ENCODE measurements at places on chromosomes 11 and 22.

- no peak for DNase-seq
Measured at GRCh38 chr11:122023614-122024250, 92.3 kb downstream of the BLID start.

GRCh38 chr11:57403802-57404147, 13.3 kb upstream of the PRG2 start:
- no peak for DNase-seq

GRCh38 chr11:103047837-103048236, 44.1 kb downstream of the DCUN1D5 start:
- DNase-seq: peak; percentile 22

- DNase-seq: no peak
Measured at GRCh38 chr11:126392633-126393013, 37.1 kb downstream of the ST3GAL4 start.

DNA sequence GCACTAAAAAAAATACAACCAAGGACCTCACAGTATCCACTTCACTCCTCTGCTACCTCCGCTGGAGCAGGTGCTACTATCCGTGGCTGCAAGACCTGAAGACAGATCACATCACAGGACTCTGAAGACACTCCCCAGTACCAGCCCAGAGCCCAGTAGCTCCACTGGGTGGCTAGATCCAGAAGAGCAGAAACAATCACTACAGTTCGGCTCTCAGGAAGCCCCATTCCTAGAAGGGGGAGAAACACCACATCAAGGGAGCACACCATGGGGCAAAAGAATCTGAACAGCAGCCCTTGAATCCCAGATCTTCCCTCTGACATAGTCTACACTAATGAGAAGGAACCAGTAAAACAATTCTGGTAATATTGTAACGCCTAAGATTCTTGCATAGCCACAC, 494.0 kb upstream of the FAT3 start:
- no peak for DNase-seq

GRCh38 chr11:79396674-79397073, 44.2 kb downstream of the TENM4 start:
- no peak for DNase-seq

DNA sequence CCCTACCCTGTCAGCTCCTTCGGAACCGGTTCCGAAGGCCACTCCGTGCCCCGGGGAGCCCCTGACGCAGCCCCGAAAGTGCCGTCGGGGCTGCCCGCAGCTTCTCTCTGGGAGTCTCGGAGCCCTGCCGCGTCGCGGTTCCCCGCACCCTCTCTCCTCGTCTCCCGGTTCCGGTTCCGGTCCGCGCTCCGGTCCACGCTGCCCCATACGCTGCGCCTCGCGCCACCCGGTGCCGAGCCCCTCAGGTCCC, 618 bp downstream of the MTA2 start:
- DNase-seq: peak; percentile 25

- DNase-seq: no peak
Measured at GRCh38 chr22:42461511-42461910, 29.3 kb upstream of the NFAM1 start.

DNA sequence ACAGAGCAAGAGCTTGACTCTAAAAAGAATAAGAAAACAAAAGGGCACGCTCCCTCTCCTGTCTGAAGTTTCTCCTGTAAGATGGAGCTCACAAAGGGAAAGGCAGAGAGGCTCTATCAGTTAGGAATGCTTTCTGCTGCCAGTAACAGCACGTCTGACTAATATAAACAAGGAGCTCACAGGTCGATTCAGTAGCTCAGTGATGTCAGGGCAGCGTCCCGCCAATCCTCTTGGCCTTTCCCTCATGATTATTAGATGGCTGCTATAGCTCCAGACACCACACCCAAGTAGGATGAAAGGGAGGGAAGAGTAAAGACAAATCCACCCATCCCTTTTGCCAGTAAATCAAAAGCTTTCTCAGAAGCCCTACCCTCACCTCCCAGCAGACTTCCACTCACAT, 51.3 kb upstream of the HMGXB4 start:
- DNase-seq: peak; percentile 10

DNA sequence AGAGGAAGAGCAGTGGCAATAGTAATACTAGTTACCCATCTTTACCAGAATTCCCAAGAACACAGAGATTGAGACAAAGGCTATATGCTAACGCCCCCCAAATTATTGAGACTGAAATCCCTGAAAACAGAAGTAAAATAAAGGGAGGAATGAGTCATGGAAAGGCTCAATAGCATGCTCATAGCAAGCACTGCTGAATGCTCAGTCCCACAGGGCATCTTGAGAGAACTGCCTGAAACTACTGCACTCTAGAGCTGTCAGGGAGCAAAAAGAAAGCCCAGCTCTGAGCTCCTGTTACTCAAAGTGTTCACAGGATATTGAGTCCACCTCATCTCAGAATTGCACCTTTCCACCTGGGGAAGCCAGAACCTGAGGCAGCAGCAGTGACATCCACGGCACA, 44.1 kb upstream of the FIBIN start:
- DNase-seq: peak; percentile 35

GRCh38 chr22:26941896-26942636, 284.7 kb downstream of the MIAT start:
- DNase-seq: no peak

DNA sequence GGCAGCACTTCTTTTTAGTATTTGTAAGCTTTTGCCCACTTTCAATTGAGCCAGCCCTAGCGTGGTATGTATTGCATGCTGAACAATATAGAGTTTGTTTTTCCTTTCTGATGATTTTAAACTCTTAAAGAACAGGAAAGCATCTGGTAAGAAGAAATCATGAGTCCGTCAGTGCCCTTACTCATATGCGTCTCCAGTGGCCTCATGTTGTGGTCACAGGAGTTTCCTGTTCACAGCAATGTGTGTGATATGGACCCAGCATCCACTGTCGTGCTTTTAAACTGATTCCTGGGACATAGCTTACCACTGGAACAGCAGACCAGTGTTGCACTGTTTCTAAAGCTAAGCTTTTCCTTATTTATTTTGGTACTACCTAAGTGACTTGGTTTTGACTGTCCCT, 40.1 kb downstream of the BID start:
- DNase-seq: peak; percentile 49

DNA sequence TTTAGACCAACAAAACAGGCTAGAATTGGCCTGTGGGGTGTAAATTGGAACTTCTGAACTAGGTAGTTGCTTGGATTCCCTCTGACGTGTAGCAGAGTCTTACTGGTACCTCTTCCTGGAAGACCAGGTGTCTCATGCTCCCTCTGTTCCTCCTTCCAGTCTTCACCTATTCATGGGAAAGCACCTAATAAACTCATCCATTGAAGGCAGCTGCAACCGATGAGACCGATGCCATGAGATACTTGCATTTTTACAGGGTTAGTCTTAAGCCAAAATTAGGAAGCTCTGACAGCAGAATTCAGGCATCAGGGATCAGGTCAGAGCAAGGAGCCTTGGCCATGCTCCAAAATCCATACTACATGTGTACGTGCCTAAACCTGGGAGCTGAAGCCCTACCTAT, 13.2 kb upstream of the HEPHL1 start:
- DNase-seq: no peak

GRCh38 chr11:120749395-120749794, 237.8 kb downstream of the GRIK4 start:
- no peak for DNase-seq

GRCh38 chr11:109309153-109309552, 112.8 kb upstream of the C11orf87 start:
- peak; percentile 93 for DNase-seq

GRCh38 chr22:29394931-29395581, 6.7 kb upstream of the AP1B1 start:
- peak; percentile 65 for DNase-seq

GRCh38 chr11:2901854-2902783, 16.5 kb upstream of the CDKN1C start:
- DNase-seq: peak; percentile 90

GRCh38 chr11:70324376-70325115, 54.1 kb downstream of the PPFIA1 start:
- peak; percentile 49 for DNase-seq

GRCh38 chr11:111417766-111418435, 38.8 kb upstream of the POU2AF1 start:
- DNase-seq: peak; percentile 48

DNA sequence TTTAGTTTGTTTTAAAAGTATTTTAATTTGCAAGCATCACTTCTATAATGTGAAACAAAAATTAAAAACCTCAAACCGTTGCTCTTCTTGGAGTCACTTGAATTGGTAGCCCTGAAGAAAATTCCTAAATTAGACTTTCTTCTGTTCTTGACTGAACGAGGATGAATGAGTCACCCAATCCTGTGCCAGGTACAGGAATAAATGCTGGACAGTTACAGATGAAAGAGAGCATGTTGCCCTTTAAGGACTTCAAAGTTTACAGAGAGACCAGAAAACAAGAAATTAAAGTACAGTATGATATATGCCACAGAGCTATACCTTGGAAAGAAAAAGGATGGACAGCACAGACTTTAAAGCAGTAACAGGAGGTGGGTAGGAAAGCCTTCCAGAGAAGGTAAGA, 41.3 kb upstream of the CXCR5 start:
- DNase-seq: peak; percentile 10

Data from fibroblast of skin of abdomen (primary cell).